ENCODE measurements at places on chromosomes 6 and 20.
A peak's percentile ranks its signal among the peaks of the same experiment; 100 is the strongest.

GRCh38 chr6:111220383-111221031 is 133.2 kb downstream of the SLC16A10 start:
- no peak for DNase-seq

- no peak for DNase-seq
Measured at GRCh38 chr6:124423621-124424020, 538.6 kb upstream of the RNF217 start.

DNA sequence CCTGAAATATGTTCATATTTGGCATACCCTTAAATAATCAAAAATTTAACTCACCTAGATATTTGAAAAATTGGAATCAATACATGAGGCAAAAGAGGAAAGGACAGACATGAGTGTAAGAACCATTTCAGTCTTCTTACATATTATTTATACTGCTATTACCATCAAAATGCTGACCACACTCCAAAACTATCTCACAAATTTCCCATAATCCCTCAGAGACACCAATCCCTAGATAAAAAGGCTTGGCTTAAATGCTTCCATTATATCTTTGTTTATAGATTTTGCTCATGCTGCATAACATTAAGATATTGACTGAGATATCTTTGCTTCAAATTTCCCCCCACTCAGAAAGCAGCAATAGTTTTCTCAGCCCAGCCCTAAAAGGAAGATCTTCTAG is 11.7 kb upstream of the NT5DC1 start:
- DNase-seq: no peak

GRCh38 chr6:15129887-15130286 is 116.0 kb upstream of the JARID2 start:
- DNase-seq: no peak

- no peak for DNase-seq
Measured at GRCh38 chr6:116060572-116061283, at the start of gene FRK. Gene FRK (minus strand): TSS chr6:116060891. CDS start chr6:116060311, 580 bp downstream.

GRCh38 chr6:98769546-98769945 is 64.8 kb upstream of the POU3F2 start:
- no peak for DNase-seq

- DNase-seq: no peak
Measured at GRCh38 chr6:12504325-12504966, 212.1 kb upstream of the PHACTR1 start.

GRCh38 chr6:100228834-100229441 is 234.9 kb upstream of the MCHR2 start:
- peak; percentile 3 for DNase-seq

DNA sequence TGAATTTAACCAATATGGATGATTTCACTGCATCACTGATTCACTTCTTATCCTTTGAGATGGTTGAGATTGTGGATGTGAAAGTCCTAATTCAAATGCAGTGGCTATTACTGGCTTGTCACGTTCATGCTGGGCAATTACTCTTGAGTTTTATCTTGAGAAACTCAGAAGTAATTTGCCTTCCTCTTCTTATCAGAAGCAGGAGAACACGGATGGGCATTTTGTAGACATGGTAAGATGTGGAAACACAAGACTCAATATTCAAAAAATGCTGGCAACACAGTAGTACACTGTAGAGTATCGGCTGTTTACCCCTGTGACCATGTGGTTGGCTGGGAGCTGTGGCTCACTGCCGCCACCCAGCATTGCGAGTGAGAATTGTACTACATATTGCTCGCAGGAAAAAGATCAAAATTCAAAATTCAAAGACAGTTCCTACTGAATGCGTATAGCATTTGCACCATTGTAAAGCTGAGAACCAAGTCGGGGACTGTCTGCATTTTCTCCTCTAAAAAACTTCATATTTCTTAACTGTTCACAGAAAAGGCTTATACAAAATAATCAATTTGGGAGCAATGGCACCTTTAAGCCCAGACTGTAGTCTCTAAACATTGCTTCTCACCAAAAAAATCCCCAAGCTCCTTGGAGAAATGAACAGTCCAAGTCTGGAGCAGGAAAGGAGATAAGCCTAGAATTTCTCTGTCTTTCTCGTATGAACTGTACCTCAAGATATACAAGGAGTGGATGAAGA is 61.9 kb upstream of the ELOVL5 start:
- DNase-seq: peak; percentile 35

DNA sequence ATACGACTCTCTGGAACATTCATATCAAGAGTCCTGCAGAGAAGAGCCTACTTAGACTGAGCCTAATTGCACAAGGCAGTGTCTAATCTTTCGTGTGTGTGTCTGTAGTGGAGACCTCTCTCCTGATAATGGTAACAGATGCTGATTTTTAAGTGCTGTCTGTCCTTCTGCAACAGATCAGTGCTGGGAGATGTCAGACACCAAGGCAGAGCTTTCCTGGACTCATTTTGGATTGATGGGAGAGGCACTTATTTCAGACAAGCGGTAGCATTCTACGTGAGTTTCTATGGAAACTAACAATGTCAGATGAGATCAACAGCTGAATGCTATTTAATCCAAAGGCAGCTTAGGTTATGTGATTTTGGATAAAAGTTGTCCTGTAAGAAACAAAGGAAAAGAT is 167.6 kb downstream of the PLCB4 start:
- no peak for DNase-seq

- DNase-seq: no peak
Measured at GRCh38 chr6:15439410-15440025, 193.6 kb downstream of the JARID2 start.

- no peak for DNase-seq
Measured at GRCh38 chr6:14951704-14952103, 294.2 kb upstream of the JARID2 start.

DNA sequence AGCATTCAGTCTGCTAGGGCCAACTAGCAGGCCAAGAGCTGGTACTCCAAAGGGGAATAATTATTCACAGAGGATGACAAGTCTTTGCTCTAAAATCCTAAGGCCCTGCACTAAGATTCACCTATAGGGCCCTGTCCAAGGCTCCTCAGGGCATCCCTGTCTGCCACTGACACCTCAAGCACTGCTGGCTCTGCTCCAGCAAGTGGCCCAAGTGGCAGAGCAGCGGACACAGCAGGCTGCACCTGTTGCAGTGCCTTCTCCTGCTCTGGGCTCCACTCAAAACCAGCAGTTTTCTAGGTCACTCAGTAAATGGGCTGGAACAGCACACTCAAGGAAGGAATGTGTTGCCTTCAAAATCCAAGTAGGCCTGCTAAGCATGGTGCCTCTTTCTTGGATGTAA is 36.4 kb upstream of the SMOC2 start:
- DNase-seq: no peak

DNA sequence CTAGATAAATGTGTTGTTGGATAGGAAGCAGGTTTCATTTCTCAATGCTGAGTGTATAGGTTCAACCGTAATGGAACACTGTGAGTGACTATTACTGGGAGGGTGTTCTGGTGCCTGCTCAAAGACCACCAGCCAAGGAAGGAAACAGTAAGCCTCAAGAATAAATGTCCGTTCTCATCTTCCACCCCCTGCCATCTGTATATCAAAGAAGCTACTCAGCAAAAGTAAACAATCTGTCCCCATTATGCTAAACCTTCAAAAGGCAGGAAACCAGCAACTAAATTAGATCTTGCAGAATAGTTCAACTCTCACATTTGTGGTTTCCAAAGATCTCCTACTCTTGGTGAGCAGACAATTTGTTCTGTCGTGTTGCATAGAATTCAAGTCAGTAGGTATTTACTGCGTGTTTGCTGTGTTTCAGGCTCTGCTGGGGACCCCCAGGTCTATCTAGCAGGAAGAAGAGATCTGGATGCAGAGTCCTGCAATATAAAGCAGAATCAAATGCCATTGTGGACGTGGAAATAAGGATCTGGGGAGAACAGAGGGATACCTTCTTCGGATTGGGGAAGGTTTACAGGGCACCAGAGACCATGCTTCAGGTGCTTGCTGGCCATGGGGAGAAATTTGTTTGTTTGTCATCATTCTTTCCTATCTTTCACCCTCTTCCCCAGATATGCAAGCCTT is 87.3 kb downstream of the SCML4 start:
- DNase-seq: no peak

- DNase-seq: no peak
Measured at GRCh38 chr20:47886454-47887041, 101.3 kb upstream of the SULF2 start.

DNA sequence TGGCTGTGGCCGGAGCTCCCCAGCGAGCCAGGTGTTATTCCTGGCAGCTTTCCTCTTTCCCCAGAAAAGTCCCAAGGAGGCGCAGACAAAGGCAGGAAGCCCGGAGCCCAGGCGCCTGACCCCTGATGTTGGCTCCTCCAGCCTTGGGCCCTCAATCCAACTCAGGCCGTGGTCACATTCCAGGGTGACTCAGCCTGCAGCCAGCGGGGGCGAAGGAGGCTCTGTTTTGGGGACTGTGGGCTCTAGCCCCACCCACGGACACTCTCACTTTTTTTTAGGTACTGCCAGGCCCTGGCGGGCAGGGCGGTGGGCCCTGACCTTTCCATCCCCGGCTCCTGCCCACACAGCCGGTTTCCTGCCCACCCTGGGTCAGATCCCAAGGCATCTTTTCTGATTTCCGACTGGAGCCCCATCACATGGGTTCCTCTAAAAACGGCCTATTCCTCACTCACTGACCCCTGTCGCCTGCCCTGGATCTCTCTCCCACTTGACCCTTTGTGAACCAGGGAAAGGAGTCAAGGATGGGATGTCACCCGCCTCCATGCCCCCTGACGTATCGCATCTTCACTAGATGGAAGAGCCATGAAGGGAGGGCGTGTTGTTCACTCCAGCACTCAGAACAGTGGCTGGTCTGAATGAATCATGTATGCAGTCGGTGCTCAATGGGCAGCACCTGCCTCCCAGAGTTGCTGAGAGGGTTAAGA is 5.5 kb downstream of the PTGIS start:
- DNase-seq: no peak

GRCh38 chr20:59458645-59459044 is 145.7 kb upstream of the PHACTR3 start:
- DNase-seq: no peak

DNA sequence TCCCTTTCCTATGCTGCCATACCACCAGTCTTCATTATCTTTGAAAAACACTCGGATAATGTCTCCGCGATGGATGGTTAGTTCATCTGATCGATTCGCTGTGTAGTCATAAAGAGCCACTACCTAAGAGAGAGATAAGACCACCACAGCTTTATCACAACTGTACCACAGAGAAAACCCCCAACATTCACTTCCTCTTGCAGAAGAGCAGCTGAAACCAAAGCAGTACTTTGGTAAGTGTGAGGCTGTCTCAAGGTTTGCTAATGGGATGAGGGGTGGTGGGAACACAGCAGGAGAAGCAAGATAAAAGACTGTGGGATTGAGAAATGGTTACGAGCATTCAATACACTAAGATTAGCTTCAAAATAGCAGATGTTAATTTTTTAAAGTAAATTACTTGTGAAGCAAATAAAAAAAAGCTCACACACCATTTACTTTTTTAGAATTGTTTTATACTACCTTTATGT is 142.1 kb downstream of the MYB start:
- DNase-seq: no peak

- DNase-seq: no peak
Measured at GRCh38 chr6:13762611-13763441, 51.2 kb upstream of the RANBP9 start.
